ENCODE measurements at places on chromosomes 16 and 17.

DNA sequence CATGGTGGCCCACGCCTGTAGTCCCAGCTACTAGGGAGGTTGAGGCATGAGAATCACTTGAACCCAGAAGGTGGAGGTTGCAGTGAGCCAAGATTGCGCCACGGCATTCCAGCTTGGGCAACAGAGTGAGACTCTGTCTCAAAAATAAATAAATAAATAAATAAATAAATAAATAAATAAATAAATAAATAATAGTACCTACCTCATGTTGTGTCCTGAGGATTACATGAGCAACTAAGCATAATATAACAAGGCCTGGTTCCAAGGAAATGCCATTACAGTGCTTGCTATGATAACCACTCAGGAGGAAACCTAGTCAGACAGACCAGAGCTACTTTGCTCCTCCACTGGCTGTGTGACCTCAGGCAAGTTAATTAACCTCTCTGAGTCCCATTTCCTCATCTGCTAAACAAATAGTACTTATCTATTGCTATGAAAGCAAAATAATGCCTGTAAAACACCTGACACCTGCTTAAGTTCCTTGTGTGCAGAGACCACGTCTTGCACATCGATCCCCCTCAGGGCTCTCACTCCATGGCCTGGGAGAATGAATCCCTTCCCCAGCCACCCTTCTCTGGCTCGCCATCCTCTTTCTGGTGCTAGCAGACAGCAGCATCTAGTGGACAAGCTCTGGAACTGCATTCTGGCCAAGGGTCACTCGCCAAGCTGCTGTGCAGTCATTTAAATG is 7.5 kb downstream of the EPOP start:
- DNase-seq, result peak; percentile 82

DNA sequence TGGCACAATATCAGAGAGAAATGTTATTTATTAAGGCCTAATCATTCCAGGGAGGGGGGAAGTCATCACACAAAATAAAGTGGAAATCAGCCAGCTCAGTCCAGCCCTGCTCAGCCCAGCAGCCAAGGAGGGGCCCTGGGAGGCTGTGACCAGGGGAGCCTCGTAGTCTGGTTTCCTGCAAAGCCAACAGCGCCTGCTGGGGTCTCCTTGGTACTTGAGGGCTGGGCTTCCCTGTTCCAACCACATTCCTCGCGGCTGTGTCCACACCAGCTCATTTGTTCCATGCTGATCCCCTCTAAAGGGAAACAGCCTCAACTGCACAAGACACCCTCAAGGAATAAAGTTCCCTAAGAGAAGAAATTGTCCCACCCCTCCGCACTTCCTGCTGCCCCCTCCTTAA is 154.0 kb downstream of the TMEM132E start:
- no peak for DNase-seq

DNA sequence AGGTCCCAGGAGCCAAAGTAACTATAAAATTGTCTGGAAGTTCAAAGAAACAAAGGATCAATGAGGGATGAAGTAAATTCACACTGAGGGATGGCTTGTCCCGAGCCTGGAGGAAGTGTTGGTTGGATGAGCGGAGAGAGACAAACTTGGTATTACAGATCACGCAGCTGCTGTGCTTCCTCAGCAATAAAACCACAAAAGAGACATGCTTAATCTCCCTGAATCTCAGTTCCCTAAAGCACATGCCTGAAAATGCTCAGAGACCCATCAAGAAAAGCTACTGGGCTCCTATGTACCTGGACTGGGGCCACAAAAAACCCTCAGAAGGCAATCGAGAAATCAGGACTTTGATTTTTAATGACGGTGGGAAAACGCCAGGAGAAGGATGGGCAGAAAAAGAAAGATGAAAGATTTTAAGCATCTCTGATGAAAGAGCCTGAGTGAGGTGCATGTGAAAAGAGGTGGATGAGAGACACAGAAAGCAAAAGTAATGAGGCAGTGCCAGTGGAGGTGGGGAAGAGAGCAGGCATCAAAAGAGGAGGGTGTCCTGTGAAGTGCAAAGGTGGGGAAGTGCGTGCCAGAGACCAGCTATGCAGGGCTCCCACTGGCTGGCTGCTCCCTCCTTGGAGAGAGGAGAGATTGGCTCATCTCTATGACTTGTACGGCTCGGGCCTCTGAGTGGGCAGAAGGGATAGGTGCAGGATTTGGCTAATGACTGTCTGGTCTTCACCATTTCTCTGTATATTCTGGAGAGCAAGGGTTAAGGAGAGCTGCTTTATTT is 143.7 kb downstream of the ABCC12 start:
- no peak for DNase-seq

- DNase-seq, result no peak
Measured at GRCh38 chr17:4201226-4201625, 58.2 kb downstream of the CYB5D2 start.

DNA sequence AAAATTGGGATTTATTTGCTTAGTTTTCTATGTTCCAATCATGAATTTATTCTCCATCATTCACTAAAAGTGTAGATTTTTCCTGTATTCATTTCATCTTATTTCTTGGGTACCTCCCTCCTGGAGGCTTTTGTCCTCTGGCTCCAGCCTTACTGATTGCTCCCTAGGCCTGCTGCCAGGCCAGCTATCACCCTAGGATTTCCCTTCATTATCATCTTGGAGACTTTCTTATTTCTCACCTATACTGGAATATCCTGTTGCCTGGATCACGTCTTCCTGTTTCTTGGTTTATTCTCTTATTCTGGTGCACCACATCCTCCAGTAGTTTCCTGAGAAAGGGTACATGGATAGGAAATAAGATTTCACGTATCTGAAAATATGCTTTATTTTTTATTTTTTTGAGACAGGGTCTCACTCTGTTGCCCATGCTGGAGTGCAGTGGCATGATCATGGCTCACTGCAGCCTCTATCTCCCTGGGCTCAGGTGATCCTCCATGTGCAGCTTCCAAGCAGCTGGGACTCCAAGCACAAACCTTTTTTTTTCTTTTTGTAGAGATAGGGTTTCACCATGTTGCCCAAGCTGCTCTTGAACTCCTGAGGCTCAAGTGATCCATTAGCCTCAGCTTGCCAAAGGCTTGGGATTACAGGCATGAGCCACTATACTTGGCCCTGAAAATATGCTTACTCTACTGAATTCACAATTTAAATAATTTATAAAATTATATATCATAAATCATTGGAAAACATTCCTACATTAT is 13.3 kb upstream of the KPNB1 start:
- no peak for DNase-seq

DNA sequence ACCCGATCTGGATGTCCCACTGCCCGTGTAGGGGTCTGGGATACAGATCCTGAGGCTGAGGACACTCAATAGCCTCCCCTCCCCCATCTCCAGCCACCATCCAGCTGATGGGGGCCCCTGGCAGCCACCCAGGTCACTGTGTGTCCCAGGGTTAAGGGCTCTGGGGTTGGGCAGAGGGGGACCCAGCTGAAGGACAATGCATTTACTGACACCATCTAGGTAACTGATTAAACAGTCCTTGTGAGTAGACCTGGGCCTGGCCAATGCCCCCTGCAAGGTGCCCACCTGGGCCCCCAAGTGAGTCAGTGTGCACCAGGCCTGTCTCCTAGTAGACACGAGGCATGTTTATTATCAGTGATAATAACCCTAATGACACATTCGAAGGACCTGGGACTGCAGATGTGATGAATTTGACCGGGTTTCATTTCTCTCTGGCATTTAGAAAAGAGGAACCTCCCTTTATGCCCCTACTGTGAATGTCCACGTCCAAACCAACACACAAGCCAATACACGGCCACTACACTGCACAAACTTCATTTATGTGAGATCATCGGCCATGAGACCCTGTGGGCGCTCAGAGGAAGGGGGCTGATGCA is 261.9 kb upstream of the FOXF1 start:
- no peak for DNase-seq

DNA sequence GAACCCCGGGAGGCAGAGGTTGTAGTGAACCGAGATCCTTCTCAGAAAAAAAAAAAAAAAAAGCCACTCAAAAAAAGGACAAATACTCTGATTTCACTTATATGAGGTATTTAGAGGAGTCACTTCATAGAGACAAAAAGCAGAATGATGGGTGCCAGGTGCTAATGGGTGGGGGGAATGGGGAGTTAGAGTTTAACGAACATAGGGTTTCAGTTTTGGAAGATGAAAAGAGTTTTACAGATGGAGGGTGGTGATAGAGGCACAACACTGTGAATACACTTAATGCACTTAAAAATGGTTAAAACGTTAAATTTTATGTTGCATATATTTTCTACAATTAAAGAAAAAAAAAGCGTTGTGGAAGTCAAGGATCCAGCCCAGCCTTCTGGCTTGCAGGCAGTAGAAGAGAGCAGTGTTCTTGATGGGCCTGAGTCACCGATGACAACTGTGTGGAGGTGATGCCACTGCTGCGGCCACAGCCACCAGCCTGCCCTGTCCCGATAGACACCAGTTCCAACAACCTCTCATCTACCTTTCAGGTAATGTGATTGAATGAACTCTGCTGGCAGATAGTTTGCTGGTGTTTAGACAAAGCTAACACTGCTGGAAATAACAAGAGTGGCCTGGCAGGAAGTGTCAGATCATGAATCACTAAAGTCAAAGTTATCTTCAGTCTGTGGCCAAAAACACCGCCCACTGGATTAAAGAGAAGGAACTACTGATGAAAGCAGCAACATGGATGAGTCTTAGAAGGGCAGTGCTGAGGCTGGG is 49.9 kb upstream of the COX10 start:
- DNase-seq, result no peak

DNA sequence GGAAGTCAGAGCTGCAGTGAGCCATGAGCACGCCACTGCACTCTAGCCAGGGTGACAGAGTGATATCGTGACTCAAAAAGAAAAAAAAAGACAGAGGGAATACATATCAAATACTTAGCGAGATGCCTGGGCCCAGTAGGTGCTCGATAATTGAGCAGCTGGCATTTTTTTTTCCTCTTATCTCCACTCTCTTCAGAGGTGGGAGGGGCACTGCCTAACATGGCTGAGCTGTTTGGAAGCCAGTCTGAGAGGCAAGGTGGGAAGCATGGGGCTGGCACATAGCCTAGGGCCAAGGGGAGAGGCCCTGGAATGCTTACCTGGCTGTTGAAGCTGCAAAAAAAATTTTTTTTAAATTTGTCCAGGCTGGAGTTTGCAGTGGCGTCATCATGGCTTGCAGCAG is 38.4 kb downstream of the HIC1 start:
- no peak for DNase-seq

Measured in tongue (tissue), 3 donors.